Epithelial cell of proximal tubule (primary cell): ENCODE measurements at places on chromosomes 6 and 20. TPM values are rescaled to one million over a fixed set of nuclear protein-coding genes. Genes with fewer than 3 reads are reported as not detected.

DNA sequence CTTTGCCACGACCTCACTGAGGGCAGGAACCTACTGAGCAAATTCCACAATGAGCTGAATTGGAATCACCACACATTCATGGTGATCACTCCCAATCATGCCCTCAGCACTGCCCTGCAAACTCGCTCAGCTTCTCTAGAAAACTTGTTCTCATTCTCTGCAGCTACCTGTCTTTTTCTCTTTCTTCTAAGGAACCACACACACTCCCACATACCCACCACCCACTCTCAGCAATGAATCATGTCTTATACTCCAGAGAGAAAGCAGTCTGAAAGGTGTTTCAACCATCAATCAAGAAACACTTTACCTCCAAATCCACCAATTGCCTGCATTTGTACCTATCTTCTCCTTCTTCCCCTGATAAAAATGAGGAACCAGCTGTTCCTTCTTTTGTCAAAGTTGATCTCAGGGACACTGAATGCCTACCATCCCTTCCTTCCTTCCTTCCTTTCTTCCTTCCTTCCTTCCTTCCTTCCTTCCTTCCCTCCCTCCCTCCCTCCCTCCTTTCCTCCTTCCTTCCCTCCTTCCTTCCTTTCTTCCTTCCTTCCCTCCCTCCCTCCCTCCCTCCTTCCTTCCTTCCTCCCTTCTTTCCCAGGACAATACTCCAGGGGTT lies 84.6 kb upstream of the SGK1 start:
- no peak for DNase-seq

GRCh38 chr20:47353239-47353691 lies 3.2 kb downstream of the ZMYND8 start:
- DNase-seq, result no peak

DNA sequence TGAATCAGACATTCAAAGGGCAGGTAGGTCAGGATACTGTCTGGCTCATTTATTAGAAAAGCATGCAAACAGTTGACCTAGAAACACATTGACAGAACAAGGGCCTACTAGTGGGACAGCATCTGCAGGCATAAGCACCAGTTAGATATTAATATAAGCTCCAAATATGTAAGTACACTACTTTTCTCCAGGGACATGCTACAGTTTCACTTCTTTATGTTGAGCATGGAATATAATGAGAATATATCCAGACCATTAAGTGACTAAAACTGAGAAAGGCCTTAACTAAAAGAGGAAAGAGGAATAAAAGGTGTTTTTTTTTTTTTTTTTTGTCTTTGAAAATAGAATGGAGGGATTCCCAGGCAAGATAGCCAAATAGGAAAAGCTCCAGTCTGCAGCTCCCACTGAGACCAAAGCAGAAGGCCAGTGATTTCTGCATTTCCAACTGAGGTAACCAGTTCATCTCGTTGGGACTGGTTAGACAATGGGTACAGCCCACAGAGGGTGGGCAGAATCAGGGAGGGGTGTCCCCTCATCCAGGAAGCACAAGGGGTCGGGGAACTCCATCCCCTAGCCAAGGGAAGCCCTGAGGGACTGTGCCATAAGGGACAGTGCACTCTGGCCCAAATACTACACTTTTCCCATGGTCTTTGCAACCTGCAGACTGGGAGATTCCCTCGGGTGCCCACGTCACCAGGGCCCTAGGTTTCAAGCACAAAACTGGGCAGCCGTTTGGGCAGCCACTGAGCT lies 251.6 kb downstream of the PHF3 start:
- no peak for DNase-seq

DNA sequence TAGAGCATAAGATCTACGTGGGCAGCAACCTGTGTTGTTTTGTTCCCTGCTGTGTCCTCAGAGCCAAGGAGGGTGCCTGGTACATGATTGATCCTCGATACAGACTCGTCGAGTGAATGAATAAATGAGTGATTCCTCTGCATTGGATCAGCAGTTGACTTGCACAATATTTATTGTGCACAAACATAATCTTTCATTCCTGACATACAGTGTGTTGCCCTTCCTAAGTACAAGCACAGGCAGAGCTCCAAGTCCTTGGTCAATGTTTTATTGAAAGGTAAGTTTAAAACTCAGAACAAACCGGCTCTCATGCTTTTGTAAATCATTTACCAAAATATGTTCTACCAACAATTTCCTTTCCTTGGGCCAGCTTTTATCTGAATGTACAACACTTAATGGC lies 57.4 kb downstream of the STMND1 start:
- DNase-seq, result peak; percentile 73

DNA sequence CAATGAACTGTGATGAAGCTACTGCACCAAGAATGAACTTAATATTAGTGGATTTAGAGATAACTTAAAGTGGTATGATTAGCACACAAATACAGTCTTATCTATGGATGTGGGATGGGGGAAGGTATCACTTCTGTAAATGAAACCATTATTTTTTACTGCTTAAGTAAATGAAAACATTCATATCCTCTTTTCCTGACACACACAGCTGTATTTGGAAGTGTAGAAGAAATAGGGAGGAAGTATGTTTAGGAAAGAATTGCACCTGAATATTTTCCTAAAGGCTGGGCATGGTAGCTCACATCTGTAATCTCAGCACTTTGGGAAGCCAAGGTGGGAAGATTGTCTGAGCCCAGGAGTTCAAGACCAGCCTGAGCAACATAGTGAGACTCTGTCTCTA lies 96.8 kb downstream of the HIVEP2 start:
- DNase-seq, result no peak

DNA sequence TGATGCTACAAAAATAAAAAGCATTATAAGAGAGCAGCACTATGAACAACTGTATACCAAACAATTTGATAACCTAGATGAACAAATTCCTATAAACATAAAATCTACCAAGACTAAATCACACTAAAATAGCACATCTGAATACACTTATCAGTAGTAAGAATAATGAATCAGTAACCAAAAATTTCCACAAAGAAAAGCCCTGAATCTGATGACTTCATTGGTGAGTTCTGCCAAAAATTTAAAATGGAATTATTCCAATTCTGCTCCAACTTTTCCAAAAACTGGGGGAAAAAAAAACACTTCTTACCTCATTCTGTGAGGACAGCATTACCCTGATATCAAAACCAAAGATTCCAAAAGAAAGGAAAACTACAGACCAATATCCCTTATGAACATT lies 206.2 kb downstream of the WDR27 start:
- no peak for DNase-seq

The STK38 gene
- total RNA-seq, result 18.3 and 21.5 TPM in 2 replicates
